AG04449 (cell line): ENCODE measurements at places on chromosomes 4 and X.

GRCh38 chrX:53584891-53585290 lies 101.6 kb downstream of the HUWE1 start:
- DNase-seq, result no peak

DNA sequence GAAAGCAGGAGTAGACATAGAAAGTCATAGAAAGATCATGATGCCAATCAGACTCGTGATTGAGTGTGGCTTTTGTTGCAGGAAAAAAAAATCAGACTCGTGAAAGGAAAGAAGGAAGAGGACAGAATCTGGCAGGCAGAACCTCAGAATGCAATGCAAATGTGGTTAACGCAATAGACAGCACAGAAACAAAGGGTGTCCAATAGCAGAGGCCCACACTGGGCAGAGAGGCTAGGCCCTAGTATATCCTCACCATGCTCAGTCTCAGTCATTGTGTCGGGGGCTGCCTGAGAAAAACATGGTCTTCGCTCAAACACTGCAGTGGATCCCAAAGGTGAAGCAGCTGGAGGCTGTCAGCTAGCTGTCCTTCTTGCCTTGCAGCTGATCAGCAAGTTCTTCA lies 102.8 kb upstream of the MAOA start:
- no peak for DNase-seq

DNA sequence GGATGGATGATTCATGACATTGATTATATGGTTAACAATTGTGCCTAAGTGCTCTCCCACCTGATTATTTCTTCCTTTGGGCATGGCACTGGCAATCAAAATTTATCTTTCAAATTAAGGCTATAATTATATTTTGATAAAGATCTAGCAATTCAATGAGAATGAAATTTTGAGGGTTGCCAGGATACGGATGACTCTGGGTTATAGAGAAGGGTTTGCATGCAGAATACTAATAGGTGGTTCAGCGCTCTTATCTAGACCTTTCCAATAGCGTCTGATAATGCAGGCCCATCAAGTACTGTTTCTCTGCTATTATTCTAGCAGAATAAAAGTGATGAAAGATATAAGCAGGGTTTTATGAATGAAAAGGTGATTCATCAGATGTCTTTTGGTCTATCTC lies 74.9 kb upstream of the SCML1 start:
- no peak for DNase-seq

- no peak for DNase-seq
Observed at GRCh38 chr4:169975131-169975837, 50.9 kb downstream of the MFAP3L start.

- no peak for DNase-seq
Observed at GRCh38 chr4:154807042-154807630, 26.1 kb downstream of the RBM46 start.

- DNase-seq, result no peak
Observed at GRCh38 chrX:31545726-31546125, 473.9 kb upstream of the FTHL17 start.

GRCh38 chrX:103651151-103651773 lies 22.5 kb downstream of the TCEAL1 start:
- DNase-seq, result no peak

DNA sequence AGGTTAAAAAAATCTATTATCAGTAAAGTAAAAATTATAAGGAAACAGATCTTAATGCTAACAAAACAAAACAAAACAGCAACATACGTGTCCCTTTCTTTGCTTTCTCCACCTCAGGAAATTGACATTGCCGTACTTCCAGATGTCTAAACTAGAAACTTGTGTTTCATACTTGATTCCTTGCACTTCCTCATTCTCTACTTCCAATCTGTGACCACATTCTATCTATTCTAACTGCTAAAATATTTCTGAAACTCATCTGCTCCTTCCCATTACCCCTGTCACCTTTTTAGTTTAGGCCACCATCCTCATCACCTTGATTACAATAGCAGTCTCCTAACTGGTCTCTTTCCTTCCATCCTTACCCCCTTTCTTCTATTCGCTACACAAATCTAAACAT lies 22.5 kb upstream of the RPA4 start:
- no peak for DNase-seq

DNA sequence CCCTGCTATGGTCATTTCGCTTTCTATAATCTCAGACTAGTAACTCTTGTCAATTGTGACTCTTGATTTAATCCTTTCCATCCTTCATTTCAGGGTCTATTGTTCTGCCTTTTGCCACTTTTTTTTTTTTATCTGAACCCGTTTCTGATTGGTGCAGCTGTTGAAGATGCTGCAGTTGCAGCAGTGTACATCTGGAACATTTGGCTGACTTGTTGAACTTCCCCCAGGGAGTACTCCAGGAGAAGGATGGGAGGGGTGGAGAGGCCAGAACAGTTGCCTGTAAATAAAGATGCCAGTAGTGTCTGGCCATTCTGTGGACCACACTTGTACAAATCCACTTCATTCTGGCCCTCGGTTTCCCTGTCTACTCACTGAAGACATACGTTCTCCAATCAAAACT lies 1.0 kb upstream of the EDA start:
- no peak for DNase-seq

GRCh38 chr4:73452953-73453700 lies 17.1 kb downstream of the AFP start:
- DNase-seq, result no peak

- DNase-seq, result no peak
Observed at GRCh38 chr4:111028795-111029194, 405.9 kb upstream of the PITX2 start.

DNA sequence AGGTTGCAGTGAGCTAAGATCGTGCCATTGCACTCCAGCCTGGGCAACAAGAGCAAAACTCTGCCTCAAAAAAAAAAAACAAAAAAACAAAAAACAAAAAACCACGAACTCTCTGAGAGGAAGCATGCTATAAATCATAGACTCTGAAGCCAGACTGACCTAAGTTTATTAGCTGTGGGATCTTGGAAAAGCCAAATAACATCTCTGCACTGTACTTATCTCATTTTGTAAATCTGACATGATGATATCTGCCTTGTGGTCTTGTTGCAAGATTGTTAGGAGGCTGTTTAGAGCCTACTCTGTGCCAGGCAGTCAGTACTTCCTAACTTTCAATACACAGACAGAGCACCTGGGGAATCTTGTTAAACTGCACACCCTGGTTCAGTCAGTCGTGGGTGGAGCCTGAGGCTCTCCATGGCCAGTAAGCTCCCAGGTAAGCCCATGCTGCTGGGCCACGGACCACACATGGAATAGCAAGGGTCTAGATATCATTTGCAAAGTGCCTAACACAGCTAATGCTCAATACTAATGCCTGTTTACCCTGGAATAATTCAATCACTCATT lies 107.6 kb upstream of the SMIM10 start:
- no peak for DNase-seq
